ENCODE measurements at places on chromosomes 6 and 20. TPM values are rescaled to one million over a fixed set of nuclear protein-coding genes. Genes with fewer than 3 reads are reported as not detected.

Gene ADGRF1
- total RNA-seq, result 30.0 TPM

Gene TRIM40
- not detected for total RNA-seq

Gene GNAS
- total RNA-seq, result 723 TPM

DNA sequence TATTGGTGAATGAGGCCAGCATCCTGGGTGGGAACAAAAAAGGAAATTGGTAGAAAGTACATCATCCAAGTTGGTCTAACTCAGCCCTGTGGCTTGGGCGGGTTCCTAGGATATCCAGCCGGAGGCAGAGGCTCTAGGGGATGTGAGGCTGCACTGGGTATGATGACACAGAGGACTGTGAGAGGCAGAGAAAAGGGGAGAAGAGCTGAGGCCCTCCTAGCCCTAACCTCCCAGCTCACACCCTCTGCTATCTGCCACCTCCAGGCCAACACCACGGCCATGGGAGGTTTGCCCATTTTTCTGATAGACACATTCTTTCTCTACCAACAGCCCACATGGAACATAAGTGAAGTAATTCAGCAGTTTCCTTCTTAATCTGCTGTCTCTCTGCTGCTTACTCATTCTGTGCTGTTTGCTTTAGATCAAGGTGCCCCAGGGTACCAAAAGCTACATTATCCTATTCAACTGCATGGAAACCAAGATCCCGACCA is 284.4 kb downstream of the ESR1 start:
- DNase-seq, result no peak

- no peak for DNase-seq
Observed at GRCh38 chr20:23397961-23398360, 23.3 kb downstream of the NAPB start.

- no peak for DNase-seq
Observed at GRCh38 chr6:92989656-92990055, 429.7 kb downstream of the EPHA7 start.

- DNase-seq, result no peak
Observed at GRCh38 chr20:17531665-17532025, 466 bp upstream of the BFSP1 start.

GRCh38 chr6:84151669-84152068 is 75.8 kb downstream of the CEP162 start:
- no peak for DNase-seq

DNA sequence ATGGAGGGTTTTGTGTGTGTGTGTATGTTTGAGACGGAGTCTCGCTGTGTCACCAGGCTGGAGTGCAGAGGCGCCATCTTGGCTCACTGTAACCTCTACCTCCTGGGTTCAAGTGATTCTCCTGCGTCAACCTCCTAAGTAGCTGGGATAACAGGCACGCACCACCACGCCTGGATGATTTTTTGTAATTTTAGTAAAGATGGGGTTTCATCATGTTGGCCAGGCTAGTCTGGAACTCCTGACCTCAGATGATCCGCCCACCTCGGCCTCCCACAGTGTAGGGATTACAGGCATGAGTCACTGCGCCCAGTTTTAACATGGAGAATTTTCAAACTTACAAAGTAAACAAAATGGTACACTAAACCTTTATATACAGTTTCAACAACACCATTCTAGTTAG is 22.8 kb downstream of the AMD1 start:
- no peak for DNase-seq

DNA sequence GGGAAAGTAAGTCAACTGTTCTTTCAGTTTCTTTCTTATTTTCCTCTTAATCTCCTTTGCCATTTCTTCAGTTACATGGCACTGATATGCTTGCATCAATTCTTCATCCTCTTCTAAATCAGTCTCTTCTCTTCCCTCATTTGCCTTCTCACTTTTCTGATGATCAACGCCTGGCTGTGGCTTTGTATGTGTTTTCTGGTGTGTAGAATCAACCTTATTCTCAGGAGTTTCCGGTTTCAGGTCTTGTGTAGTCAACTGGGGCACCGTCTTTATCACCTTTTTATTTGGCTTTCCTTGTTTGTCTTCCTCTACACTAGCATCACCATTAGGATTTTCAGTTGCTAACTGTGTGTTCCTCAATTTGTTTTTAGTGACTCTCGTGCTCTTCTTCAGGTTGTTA is 31.6 kb downstream of the AHI1 start:
- DNase-seq, result no peak
